ENCODE measurements at places on chromosomes 6 and 20. TPM values are rescaled to one million over a fixed set of nuclear protein-coding genes. Genes with fewer than 3 reads are reported as not detected.

OOEP gene
- total RNA-seq, result not detected

SAMD3 gene
- total RNA-seq, result not detected

CFAP61 gene
- total RNA-seq, result 0.79 TPM

KHDRBS2 gene
- not detected for total RNA-seq

CST1 gene
- not detected for total RNA-seq

TLDC2 gene
- total RNA-seq, result not detected

MAFB gene
- 79.3 TPM for total RNA-seq
